ENCODE measurements at places on chromosomes 1 and 21.

GRCh38 chr1:176786274-176786673 lies 323.3 kb downstream of the PAPPA2 start:
- DNase-seq = no peak

GRCh38 chr1:235597867-235598553 lies 51.6 kb downstream of the GNG4 start:
- peak; percentile 64 for DNase-seq

GRCh38 chr1:60639287-60639686 lies 443.1 kb upstream of the NFIA start:
- DNase-seq = no peak

DNA sequence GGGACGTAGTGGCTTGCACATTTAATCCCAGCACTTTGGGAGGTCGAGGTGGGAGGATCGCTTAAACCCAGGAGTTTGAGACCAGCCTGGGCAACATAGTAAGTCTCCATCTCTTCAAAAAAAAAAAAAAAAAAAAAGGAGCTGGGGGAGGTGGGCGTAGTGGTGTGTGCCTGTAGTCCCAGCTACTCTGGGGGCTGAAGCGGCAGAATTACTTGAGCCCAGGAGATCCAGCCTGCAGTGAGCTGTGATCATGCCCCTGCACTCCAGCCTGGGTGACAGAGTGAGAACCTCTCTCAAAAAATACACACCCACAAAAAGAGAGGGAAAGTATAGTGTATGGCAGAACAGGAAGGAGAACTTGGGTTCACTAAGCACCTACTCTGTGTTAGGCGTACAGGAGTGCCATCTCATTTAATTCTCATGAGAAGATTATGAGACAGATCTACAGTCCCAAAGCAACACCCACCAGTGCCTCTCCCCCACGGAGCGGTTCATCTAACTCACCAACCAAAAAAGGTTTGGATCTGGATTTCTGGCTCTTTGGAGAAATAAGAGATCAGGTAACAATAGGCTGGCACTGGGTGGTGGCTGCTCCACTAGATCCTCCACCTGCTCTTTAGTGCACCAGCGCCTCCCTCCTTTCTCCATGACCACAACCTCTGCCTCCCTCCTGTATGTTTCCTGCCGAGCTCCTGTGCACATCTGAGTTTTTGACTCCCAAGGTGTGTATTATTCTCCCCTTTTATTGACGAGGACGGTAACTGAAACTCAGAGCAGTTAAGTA lies 1.4 kb upstream of the TRAF5 start:
- DNase-seq = no peak

DNA sequence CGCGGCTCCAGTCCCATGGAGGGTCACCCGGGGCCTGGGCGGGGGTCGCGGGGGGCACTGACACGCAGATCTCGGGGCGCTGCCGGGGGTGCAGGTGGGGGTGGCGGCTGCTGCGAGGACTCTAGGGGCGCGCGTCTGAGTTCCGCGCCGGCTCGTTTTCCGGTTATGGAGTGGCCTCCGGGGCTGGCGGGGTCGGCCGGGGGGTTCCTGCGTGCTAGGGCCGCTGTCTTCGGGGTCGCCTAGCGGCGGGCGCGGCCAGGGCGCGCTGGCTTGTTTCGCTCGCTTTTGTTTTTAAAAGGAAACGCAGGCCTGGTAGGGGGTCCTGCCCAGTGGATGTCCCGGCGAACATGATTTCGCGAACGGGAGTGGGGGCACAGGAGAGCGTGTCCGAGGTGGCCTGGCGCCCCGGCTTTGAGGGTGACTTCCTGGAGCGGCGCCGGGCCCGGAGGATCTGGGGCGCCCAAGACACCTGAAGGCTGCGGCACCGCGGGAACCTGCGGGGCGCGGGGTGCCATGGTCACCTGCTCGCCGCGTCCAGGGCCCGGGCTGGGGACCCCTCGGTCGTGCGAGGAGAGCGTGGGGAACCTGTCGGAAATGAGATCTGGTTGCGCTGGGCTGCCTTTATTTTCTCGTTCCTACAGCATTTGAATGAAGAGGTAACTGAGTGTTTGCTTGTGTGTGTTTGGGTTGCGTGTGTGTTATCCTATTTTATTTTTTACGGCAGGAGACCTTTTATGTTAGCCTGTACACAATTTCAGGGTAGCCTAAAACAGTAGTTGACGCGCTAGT lies 618 bp downstream of the ETS2 start:
- DNase-seq = peak; percentile 13

DNA sequence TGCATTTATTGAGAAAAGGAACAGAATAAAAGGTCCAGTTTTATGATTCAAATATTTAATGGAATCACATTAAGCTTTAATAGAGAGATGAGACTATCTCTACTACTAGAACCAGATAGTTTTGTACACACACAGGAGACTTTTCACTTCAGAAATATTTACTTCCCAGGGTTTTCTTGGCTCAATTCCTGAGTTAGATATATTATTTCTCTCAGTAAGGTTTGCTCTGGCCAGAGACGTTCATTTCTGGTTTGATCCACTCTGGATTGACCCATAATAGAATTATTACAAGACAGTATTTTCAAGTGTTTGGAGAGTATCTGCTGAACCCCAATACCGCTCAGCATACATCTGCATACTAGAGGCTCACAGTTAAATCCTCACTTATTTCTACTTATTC lies 1.3 kb upstream of the RCOR3 start:
- peak; percentile 22 for DNase-seq

GRCh38 chr1:200366577-200367253 lies 43.1 kb downstream of the ZNF281 start:
- DNase-seq = no peak

- no peak for DNase-seq
These were observed 126.1 kb downstream of the LIPI start for GRCh38 chr21:14084701-14085100.

GRCh38 chr1:183879966-183880365 lies 75.0 kb downstream of the RGL1 start:
- no peak for DNase-seq

GRCh38 chr1:37472281-37472680 lies 2.1 kb upstream of the ZC3H12A start:
- no peak for DNase-seq

- no peak for DNase-seq
These were observed 11.7 kb upstream of the EPHA2 start for GRCh38 chr1:16167331-16168143.

DNA sequence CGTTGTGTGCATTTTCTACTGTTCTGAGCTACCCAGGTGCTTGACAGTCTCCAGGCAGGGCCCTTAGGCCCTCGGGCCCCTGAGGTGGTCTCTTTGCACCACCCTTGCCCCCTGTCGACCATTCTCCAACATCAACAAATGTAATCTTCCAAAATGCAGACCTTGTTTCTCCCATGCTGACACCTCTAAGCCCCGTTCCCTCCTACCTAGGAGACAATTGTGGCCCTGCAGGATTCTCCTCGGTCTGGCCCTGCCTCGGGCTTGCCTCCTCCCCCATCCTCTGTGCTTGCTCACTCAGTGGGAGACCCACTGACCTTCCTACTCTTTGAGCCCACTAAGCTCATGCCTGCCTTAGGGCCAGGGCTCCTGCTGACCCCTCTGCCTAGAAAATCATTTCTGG lies 104.2 kb upstream of the TARDBP start:
- DNase-seq = no peak

GRCh38 chr1:192263436-192263835 lies 53.4 kb upstream of the RGS21 start:
- peak; percentile 53 for DNase-seq

DNA sequence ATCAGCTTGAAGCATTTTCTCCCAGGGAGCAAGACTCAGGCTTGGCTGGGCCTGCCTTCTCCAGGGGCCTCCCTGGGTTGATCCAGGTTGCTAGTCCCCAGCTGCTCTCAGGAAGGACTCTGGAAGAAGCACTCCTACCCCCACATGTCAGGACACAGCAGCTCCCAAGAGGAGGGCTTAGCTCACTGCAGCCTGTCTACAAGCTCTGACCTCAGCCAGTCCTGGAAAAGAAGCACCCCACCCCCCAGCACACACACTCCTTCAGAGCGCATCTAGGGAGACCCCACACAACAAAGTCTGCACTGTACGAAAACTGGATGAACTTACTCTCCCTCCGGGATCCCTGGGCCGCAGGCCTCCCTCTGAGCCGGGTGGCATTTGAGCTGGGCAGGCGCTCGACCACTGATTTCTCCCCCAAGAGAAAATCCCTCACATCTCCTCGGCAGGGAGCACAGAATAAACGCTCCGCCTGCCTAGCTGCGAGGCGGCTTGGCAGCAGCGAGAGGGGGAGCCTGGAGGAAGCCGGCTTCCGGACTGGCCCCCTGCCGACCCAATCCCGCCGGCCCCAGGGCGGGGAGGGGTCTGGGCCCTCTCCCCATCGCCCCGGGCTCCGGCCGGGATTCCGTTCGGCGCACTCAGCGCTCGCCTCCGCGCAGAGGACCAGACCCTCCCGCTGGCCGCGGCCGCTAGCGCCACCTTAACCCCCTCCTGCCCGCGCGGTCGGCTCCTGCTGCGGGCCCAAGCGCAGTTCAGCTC lies at the start of gene KCNA2:
Gene KCNA2 (minus strand): TSS at position 458 of the 756 bp plus-strand sequence. CDS start 1,576 bp downstream, outside the sequence.
- peak; percentile 5 for DNase-seq

DNA sequence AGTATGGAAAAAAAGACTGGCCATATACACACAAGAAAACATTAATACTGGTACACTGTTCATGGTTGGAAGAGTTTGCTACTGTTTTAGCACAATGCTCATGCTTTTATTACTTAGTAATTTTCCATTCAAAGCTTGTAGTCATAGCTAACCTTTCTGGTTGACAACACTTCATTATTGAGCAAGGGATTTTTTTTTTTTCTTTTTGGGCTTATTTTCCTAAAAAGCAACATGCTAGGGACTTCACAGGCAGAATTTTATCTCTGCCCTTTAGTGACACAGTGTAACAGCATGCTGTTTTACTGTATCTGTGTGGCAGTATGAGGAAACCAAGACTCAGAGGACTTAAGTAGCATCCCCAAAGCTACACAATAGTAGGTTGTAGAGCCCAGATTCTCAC lies 58.5 kb downstream of the FGGY start:
- no peak for DNase-seq

DNA sequence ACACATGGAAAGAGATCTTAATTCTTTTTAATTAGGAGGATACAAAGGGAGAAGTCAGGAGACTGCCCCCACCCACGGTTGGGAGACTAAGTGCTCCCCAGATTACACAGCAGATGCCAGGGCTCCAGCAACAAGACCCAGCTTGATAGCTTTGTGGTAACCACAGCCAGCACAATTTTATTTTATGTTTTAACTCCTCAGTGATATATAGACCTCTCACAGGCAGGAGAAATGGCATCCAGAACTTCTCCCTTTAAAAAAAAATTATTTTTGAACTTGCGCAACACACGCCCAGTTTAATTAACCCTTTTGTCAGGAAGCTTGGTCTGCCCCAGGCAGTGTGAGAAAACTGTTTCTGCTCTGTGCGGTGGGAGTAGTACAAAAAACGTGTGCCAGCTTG lies 62.6 kb upstream of the ACOT11 start:
- no peak for DNase-seq

DNA sequence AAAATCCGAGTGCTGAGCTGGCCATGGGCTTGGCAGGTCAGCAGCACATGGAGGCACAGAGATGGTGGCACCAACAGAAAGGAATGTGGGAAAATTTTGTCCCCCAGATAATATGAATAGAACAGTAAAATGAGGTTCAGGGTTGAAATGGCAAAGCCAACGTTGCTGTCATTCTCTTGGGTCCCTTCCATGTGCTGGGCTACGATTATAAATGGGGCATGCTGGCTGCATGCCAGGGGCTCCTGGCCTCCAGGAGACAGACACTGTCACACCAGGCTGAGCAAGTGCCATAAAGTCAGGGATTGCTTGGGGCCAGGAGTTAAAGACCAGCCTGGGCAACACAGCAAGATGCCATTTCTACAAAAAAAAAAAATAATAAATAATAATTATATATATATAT lies 77.1 kb downstream of the TOMM20 start:
- no peak for DNase-seq

- peak; percentile 36 for DNase-seq
These were observed 121.2 kb downstream of the ADGRL2 start for GRCh38 chr1:81921851-81922462.

- no peak for DNase-seq
These were observed at the start of gene GUCA2A for GRCh38 chr1:42164551-42165420. TSS of gene GUCA2A (minus strand) at chr1:42164745. CDS start at chr1:42164712, 33 bp downstream.

GRCh38 chr1:111909030-111909429 lies 80.4 kb downstream of the KCND3 start:
- no peak for DNase-seq

- DNase-seq = no peak
These were observed 5.9 kb downstream of the SOD1 start for GRCh38 chr21:31665397-31665796.

DNA sequence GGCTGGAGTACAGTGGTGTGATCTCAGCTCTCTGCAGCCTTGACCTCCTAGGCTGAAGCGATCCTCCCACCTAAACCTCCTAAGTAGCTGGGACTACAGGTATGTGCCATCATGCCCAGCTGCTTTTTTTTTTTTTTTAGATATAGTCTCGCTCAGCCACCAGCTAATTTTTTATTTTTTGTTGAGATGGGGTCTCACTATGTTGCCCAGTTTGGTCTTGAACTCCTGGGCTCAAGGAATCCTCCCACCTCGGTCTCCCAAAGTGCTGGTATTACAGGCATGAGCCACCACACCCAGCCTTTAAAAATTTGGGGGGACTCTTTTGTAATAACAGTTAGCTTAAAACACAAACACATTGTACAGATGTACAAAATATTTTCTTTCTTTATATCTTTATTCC lies 1.7 kb upstream of the SNX27 start:
- DNase-seq = no peak

- no peak for DNase-seq
These were observed 288.3 kb downstream of the PTPRC start for GRCh38 chr1:198927129-198927528.

- no peak for DNase-seq
These were observed 101.1 kb downstream of the PAX7 start for GRCh38 chr1:18731591-18732235.

DNA sequence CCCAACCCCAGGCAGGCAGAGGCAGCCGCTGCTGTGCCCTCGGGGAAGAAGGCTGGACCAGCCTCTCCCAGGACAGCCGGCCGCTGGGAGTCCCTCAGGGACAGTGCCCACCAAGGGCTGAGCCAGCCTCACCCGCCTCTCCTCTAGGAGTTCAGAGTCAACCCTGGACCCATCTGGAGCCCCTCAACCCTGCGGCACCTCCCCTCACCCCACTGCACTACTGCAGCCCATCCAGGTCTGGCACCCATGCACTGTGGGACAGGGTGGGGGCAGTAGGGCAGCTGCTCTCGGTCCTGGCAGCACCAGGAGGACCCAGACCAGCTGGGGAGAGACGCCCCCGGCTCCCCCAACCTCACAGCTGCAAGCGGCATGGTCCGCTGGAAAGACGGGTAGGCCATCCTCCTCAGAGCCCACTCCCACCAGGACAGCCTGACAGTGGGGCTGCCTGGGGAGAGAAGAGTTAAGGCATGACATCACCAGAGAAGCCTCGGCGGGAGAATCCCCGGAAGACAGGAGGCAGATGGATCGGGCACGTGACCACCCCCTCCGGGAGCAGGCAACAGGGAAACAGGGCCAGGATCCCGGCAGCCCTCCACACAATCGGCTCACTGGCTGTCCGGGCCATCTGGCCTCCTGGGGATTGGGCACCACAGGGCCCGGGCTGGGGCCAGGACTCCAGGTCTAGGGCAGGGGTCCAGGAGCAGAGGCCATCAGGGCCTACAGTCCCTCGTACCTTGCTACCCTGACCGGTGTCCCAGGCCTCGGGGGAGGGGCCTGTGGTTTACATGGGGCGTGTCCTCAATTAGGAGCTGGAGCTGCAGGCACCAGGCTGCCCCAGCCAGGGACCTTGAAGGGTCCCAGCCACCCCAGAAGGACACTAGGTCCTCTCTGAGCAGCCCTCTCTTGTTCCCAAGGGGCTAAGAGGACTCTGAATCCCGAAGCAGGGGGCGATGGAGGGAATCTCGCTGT lies 3.1 kb downstream of the ACAP3 start:
- peak; percentile 87 for DNase-seq

All from fibroblast of skin of back (primary cell).